Left renal cortex interstitium (tissue), 4 donors: ENCODE measurements at places on chromosomes 6 and 20.
A peak's percentile ranks its signal among the peaks of the same experiment; 100 is the strongest.

DNA sequence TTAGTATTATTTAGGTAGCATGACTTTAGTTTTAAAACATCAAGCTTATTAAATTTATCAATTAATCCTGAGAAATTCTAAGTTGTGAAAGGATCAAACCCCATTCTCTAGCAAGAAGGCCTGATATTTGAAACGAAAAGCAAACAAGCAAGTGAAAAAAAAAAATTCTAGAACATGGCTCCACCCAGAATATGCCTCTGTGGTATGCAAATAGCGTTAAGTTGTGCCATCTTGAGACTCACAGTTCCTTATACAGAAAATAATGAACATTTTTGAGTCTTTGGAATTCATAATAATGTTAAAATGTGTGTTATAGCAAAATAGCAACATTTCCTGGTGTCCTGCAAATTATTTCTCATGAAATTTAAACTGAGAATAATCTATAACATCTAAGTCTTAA is 42.0 kb downstream of the TRDN start:
- no peak for DNase-seq

DNA sequence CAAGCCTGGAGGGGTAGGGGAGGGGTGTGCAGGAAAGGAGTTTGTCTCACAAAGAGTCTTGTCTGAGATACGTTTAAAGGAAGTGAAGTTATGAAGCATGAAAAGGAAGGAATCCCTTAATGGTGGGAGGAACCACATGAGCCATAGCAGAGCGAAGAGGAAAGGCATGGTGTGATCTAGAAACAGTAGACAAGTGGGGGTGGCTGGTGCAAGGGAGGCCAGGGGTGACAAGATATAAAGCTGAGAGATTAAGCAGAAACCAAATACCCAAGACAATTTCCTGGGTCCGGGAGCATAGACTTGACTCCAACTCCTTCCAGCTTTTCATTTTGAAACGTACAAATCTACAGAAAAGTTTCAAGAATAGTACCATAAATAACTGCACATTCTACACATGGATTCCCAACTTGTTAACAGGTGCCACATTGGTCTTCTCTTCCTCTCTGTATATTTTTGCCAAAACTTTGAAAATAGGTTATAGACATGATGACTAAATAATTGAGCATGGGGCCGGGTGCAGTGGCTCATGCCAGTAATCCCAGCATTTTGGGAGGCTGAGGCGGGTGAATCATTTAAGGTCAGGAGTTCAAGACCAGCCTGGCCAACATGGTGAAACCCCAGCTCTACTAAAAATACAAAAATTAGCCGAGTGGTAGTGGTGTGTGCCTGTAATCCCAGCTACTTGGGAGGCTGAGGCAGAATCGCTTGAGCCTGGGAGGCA is 211.6 kb downstream of the SLC24A3 start:
- DNase-seq: no peak

GRCh38 chr20:38167851-38168760 is 3.0 kb upstream of the TGM2 start:
- DNase-seq: no peak

DNA sequence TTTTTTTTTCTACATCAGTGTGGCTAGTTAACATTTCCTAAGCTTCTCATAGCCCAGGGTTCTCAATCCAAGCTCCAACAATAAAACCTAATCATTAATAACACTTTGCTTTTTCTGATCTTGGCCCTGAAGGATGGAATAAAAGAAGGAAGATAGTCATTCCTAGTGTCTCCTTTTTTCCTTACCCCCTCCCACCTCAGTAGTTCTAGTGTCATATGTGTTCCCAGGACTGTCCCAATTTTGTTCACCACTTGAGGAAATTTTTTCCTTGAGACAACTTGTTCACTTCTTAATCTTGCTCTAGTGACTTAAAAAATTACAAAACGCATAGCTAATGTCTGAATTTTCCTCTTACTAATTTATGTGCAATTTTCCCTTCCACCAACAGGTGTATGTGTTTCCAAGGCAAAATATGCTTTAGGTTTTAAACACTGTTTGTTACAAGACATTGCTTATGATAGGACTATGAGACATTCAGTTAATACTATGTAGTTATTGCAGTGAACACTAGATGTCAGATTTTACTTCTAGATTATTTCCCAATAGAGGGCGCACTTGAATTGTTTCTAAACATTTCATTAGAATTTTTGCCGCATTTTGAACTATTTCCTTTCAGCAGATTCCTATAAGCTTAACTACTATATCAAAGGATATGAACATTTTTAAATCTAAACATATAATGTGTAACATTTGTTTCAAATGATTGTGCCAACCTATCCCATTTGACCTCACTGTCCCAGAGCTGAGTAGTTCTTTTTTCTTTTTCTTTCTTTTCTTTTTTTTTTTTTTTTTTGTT is 18.5 kb upstream of the C6orf141 start:
- DNase-seq: no peak

DNA sequence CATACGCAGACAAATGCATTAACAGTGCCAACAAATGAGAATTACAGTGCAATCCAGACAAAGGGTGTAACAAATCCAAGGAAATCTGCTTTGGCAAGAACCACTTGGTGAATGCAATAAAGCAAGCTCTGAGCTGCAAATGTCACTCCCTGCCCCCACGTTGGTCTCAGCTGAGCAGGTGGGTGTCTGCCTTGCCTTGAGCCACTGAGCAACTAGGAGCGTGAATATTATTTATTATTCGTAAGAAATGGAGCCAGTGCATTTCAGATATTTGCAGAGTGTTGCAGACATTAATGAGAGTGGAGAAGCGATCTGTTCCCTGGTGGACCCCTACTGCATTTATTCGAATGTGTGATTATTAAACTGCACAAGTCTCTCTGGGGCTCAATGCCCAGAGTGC is 36.6 kb upstream of the F13A1 start:
- no peak for DNase-seq

DNA sequence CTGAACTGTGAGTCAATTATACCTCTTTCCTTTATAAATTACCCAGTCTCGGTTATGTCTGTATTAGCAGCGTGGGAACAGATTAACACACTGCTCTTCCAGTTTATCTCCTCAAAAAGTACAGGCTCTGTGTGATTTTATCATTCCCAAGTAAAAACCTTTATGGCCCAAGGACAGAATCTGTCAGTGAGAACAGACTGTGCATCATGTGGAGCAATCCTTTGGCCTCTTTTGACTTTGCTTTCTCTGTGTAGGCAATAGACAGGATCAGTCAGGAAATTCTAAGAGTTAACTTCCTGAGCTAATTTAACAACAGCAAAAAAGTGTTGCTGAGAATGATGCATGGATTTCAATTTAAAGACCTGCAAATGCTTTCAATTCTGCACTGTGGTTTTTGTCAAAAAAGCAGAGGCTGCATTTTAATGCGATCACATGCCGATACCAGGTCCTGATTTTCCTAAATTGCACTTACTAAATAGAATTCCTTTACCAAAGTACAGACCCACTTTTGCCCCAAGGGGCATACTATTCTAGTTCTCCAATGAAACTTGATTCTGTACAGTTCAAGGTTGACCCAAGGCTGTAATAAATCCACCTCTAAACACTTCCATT is 246.7 kb upstream of the MARCKS start:
- no peak for DNase-seq

GRCh38 chr20:9889270-9889981 is 50.5 kb upstream of the PAK5 start:
- DNase-seq: no peak

DNA sequence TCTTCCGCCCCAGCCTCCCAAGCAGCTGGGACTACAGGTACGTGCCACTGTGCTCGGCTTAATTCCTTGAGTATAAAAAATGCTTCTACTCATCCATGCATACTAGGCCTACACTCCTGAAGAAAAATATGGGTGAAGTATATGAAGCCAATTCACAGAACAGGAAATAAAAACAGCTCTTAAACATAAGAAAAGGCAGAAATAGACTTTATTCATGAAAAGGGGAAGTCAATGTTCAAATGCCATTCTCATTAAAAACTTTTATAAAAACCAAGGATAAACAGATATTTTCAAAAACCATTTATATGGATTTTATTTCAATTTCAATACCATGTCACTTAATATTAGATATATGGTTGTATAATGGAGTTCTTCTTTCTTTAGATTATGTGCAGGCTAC is 18.3 kb downstream of the SERPINB9 start:
- DNase-seq: no peak

GRCh38 chr6:30206152-30206551 is 7.1 kb downstream of the TRIM26 start:
- DNase-seq: no peak

GRCh38 chr6:160137989-160138835 is 16.6 kb downstream of the SLC22A1 start:
- peak; percentile 7 for DNase-seq

- DNase-seq: no peak
Measured at GRCh38 chr6:74735304-74735703, 470.5 kb downstream of the COL12A1 start.

- no peak for DNase-seq
Measured at GRCh38 chr20:61936701-61937131, 129.0 kb downstream of the TAF4 start.

- peak; percentile 2 for DNase-seq
Measured at GRCh38 chr20:59866338-59866737, 67.1 kb downstream of the SYCP2 start.

GRCh38 chr6:152309648-152310047 is 327.5 kb downstream of the SYNE1 start:
- DNase-seq: no peak

- DNase-seq: no peak
Measured at GRCh38 chr6:126103993-126104392, 117.7 kb downstream of the TRMT11 start.

DNA sequence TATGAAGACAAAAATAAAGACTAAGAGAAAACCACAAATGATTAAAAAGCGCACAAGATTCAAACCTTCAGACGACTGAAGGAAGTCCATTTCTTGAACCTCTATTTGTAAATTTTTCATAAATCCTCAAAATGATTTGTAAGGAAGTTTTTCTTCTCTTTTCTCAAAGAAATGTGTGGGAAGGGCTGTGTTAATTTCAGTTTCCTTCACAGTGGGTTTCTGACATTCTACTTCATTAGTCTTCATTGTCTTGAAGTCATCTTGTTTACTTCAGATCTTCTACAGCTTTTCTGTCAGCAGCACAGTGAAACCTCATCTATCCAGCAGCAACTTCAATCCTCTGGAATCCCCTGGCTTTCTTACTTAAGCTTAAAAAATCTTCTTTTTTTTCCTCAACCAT is 87.6 kb upstream of the MYLIP start:
- no peak for DNase-seq

GRCh38 chr20:8175741-8176675 is 43.9 kb downstream of the PLCB1 start:
- DNase-seq: no peak

DNA sequence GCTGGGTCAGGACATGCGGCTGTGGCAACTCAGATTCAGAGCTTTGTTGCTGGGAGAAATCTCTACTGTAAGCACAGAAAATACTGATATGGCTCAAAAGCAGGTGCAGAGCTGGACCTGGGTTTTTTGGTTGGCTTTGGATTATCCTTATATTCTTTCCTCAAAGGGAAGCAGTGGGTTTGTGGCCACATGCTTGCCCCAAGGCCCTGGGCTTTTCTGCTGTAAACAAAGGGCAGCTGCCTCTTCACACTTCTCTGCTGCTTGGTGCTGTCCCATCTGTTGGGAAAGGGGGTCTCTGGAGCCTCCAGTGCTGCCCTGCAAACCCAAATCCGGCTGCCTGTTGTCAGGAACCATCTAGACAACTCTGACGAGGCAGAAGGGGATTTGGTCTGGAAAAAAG is 52.4 kb downstream of the ANKRD6 start:
- no peak for DNase-seq

DNA sequence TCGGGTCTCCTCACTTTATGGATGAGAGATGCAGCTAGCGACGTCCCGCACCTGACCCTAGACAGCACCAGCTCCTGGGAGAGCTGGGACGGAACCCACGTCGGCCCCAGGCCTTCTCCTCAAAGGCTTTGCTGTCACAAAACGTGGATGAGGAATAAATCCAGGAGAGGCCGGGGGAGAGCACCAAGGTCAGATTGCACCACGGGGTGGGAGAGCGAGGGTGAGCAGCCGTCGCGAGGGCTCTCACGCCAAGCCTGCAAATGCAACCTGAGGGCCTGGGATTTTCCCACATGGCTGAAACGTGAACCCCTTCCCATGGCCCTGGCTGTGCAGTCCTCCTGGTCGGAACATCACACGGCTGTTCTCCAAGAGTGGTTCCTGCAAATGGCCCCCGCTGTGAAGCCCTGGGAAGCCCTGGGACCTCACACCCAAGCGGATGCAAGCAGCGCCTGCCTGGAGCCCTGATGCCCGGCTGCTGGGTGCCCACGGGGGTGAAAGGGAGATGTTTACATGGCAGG is 45.3 kb downstream of the DLL1 start:
- DNase-seq: no peak

GRCh38 chr6:31610968-31611367 is 4.1 kb upstream of the AIF1 start:
- DNase-seq: no peak

DNA sequence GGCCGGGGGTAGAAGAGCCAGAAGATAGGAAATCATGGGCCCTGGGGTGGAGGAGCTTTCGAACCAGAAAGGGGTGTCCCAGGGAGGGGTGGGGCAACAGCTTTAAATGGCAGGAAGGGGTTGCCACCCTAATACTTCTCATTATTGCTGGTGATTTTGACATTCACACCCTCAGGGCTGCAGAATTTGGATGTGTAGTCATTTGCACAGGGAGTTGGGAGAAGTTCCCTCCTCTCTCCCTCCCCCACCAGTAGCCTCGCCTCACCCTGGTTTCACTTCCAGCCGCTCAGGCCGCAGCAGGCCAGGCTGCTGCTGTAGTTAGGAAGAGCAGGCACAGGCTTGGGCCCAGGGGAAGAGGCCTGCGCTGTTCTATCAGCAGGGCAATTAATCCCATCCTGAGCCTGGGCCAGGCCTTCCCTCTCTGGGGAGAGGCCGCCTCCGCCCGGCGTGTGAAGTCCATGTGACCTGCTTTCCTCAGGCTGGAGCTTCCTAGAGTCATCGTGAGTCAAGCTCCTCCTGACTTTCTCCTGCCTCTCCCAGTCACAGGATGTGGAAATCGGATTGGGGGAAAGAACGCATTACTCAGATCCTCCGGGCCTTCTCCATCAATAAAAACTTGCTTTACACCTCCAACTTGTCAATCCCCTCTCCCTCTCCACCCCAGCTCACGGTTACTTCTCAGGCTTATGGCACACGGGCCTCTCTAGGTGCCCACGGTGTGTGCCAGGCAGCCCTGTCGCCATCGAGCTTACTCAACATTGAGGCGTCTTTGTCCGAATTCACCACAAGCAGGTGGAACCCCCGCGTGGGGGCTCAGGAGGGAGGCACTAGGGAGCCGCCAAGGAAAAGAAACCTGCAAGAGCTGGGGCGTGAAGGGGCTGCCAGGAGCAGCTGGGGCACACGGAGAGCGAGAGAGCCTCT is 7.8 kb downstream of the ADTRP start:
- no peak for DNase-seq

GRCh38 chr20:17626217-17627007 is 55.6 kb downstream of the RRBP1 start:
- DNase-seq: no peak

- no peak for DNase-seq
Measured at GRCh38 chr6:90458353-90459224, 128.3 kb downstream of the MAP3K7 start.

DNA sequence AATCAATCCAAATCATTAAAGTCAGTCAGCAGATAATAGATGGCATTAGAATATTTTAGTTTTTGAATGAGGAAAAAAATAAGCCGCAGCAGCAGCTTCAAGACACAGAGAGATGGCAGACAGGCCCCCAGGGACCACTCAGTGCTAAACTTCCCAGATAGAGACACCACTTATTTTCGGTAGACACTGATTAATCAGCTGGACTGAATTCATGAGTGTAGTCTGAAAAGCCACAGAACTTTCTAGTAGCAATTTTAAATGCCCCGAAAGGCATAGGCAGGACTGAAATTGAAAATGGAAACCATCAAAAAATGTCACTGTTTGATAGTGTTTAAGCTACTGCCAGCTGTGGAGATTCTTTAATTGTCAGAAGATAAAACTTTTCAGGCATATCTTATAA is 3.1 kb upstream of the CLDN20 start:
- DNase-seq: no peak
